ENCODE measurements at places on chromosomes 2 and 18. TPM values are rescaled to one million over a fixed set of nuclear protein-coding genes. Genes with fewer than 3 reads are reported as not detected.

ALLC gene
- not detected for total RNA-seq

HADHB gene
- total RNA-seq: 1,782 TPM

GNLY gene
- 3.4 TPM for total RNA-seq

RBKS gene
- total RNA-seq: 4.0 TPM

SLC9A2 gene
- total RNA-seq: 0.14 TPM

PROKR1 gene
- not detected for total RNA-seq

EPB41L3 gene
- 10.5 TPM for total RNA-seq

DNA sequence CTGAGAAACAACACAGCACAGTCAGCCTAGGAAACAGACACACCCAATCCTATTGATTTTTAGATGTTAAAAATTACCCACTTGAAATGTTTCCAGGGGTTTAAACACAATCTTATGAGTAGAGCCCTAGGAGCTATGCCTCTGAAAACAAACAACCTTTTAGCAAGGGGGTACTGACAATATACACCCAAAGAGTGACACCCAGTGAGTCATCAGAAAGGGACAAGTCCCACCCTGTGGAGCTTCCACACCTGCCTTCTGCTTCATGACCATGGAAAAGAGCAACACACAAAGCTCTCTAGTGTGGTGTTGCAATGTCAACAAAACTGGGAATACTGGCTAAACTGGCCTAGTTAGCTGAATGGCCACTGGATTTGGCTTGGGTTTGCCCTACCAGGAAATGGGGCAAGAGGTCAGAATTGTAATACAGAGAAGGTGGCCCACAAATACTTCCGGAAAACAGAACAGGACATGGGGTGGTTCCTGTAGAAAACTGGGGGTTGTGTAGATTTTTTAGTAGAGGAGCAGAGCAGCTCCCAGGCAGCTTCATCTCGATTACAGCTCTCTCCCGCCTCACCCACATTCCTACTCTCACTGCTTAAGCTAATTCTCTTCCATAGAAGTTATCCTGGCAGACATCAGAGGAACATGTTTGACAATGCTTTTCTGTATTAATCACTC is 98.2 kb downstream of the GAREM1 start:
- DNase-seq: no peak

DNA sequence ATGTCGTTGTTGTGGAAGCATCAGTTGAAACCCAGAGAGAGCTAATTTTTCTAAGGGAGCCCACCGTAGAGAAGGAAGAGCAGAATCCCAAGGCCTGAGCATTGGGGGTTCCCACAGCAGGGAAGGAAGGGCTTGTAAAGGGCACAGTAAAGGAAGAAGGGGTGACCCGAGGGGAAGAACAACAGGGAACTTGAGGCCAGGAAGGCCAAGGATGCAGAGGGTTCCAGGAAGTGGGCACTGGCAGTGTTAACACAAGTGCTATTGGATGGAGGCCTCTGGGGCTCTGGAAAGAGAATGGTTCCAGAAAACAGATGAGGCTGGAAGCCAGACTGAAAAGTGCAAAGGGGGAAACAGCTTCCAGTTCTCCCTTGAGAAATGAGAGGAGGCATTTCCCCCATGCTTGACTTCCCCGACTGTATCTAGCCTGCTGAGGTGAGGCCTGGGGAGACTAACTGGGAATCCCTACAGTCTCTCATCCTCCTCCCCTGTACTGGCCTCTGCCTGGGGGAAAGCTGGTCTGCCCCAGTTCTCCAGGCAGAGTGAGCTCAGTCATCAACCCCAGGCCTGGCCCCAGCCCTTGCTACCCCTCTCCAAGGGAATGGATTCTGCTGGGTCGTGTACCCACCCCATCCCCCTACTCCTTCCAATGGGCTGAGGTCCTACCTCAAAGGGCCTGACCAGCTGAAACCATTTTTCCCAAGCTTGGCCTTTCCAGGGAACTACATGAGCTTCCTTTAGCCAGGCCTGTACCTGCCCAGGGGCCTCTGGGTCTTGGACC is 43.2 kb upstream of the MRPL33 start:
- DNase-seq: no peak

- DNase-seq: no peak
These were observed 57.4 kb downstream of the ATIC start for GRCh38 chr2:215369181-215369760.

DNA sequence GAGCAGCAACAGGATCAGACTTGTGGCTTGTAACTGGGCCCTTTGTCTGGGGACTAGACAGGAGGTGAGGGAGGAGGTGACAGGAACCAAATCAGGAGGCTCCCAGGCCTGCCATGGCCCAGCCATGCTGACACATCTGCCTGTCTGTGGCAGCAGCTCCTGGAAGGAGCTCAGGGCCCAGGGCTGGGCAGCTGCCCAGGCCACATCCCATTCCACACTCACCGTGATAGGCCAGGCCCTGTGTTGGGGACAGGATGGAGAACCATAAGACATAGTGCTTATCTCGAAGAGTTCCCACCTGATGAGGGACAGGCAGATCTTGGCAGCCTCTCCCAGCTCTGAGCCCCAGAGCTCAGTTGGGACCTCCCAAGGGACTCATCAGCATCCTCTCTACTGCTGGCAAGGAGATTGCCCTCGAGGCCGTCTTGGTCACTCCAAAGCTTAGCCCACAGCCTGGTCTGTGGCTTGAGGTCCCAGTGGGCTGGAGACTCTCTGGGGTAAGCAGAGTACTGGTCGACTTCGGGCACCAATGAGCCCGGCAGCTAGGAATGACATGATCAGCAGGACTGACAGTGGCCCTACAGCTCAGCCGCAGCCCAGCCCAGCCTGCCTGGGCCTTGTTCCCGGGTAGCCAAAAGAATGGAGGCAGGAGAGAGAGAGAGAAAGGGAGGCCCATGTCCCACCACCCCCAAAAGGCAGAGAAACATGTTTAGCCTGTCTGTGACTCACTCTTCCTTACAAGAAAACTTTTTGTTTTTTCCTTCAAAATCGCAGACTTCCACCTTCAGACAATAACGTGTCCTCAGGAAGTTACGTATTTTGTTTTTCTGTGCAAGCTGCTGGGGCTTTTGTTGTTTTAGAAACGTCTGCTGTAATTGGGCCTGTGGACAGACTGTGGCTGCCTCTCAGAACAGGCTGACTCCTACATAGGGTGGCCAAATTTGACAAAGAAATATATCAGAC is 82.1 kb downstream of the HS1BP3 start:
- DNase-seq: no peak

- DNase-seq: no peak
These were observed 17.8 kb downstream of the HNRNPLL start for GRCh38 chr2:38584881-38585280.

- DNase-seq: no peak
These were observed 268.3 kb downstream of the DYSF start for GRCh38 chr2:71721669-71722068.

DNA sequence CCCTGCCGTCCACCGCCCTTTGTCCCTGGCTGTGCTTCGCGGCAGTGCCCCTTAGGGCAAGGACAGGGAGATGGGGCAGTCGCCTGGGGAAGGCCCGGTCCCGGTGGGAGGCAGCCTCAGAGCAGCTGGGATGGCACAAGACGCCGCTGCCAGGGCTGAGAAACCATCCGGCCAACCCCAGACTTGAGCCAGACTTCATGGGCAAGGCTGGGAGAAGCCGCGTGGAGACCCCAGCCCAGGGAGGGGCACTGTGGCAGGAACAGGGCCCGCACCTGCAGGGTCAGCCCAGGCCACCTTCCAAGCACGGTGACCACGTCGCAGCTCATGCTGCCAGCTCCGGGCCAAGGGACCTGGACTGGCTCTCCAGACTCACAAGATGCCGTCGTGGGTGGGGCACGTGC is 84.0 kb downstream of the NFATC1 start:
- DNase-seq: peak; percentile 53

DNA sequence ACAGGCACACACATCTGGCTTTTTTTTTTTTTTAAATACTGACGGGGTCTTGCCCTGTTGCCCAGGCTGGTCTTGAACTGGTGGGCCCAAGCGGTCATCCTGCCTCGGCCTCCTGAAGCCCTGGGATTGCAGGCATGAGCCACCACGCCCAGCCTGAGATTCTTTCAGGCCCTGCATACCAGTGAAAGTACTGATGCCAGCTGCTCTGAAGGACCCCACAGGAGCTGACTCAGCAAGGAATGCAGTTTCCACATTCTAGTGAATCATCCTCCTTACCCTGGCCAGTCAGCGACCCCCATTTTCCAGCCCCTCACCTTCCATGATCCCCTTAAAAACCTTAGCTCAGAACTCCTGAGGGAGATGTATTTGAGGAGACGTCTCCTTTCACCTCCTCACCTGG is 5.8 kb upstream of the DTYMK start:
- DNase-seq: no peak

GRCh38 chr2:217953531-217953932 is 49.3 kb downstream of the TNS1 start:
- DNase-seq: no peak

DNA sequence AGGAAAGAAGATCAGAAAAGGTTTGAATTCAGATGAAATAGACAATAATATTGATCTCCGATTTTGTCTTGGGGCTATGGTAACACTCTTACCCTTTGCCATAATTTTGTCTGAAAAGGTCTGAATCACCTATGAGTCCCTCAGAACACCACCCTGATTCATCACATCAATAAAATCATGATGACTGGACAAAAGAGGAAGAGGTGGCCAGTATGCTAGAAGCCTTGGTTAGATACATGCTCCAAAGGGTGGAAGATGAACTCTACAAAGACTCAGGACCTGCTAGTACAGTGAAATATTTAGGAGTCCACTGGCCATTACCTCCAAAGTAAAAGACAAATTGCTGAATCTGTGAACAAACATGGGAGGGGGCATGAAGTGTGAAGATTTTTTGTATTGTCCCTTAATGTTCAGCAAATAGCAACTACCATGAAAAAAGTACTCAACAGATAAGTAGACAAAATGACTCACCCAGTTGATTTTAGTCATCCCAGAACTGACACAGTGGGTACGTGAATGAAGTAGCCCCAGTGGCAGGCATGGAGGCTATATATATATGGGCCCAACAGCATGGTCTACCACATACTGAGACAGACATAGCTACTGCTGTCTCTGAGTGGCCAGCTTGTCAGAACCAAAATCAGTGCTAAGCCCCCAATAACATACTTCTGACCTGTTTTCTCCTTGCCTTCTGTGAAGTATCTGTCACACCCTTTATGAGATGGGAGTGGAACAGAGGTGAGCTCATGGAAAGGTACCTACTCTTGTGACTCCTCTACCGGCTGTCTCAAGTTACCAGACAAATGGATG is 36.5 kb upstream of the GLS start:
- no peak for DNase-seq

- DNase-seq: no peak
These were observed 123.1 kb upstream of the PIEZO2 start for GRCh38 chr18:11272516-11272915.

All from Right ventricle myocardium inferior (tissue), 1 donor.